Kidney (tissue), 22 donors: ENCODE measurements at places on chromosomes 3 and 15.

GRCh38 chr3:126926684-126927400 lies 56.1 kb upstream of the PLXNA1 start:
- no peak for DNase-seq

- DNase-seq: no peak
These were observed 190.1 kb downstream of the CHST2 start for GRCh38 chr3:143309705-143310104.

DNA sequence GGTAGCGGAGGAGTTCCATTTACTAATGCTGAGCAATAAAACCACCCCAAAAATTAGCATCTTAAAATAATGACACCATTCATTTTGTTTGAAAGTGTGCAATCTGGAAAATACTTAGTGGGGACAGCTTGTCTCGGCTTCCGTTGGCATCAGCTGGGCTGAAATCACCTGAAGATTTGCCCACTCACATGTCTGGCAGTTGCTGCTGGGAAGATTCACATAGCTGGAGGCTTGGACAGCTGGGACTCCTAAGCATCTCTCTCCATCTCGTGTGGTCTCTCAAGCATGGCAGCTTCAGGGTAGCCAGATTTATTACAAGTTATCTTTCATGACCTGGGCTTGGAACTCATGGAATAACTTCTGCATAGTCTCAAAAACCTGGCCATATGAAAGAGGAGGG lies 38.4 kb upstream of the BFSP2 start:
- no peak for DNase-seq

- DNase-seq: no peak
These were observed 193.9 kb downstream of the NLGN1 start for GRCh38 chr3:173591401-173591800.

- no peak for DNase-seq
These were observed 795 bp downstream of the MCM2 start for GRCh38 chr3:127598841-127599570.

DNA sequence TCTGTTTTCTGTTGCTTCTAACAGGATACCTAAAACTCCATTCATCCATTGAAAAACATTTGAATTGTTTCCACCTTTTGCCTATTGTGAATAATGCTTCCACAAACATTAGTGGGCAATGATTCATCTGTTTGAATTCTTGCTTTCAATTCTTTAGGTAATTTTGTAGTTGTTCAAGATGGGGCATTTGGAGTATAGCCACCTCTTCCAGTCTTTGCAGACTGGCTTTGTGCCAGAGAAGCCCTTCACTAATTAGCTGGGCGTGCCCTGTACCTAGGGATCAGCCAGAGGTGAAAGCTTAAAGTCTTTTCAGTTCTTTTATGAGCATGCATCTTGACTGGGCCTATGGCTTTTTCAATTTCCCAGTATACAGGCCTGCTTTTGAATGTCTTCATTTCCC lies 10.9 kb downstream of the RTP1 start:
- no peak for DNase-seq
